ENCODE measurements at places on chromosomes 3 and 15.

- no peak for DNase-seq
Measured at GRCh38 chr3:44326515-44326914, 12.1 kb upstream of the TCAIM start.

DNA sequence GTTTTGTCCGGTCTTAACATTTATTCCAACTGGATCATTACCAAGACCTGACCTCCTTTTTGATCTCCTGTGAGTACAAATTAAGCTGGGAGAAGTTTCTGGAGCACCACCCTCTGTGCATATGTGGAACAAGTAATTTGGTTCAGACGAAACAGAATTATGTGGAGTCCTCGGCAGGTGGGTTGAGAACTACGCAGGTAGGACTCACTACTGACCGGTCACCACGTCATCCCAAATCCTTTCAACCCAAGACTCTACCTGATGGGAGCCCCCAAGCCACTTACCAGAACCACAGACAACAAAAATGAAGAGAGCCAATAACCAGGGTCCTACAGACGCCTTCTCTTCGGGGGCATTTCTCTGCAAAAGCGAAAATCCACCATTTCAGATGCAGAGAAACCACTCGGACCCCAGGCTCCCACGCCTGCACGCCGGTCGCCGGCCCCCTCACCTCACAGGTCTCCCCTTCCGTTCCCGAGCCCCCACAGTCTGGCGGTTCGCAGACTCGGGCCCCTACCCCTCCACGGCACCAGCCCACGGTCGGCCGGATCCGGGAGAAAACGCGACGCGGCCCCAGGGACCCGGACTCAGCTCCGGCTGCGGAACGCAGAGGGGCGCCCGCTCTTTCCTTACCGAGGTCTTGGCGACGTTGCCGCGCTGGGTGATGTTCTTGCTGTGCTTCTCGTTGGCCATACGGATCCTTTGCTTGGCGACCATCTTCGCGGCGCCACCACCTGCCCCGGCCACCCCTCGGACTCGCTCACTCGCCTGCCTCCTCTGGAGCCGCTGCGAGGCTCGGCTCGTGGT lies 674 bp downstream of the SERP1 start:
- peak; percentile 67 for DNase-seq

GRCh38 chr3:53711387-53711786 lies 134.8 kb downstream of the CHDH start:
- DNase-seq = peak; percentile 25

DNA sequence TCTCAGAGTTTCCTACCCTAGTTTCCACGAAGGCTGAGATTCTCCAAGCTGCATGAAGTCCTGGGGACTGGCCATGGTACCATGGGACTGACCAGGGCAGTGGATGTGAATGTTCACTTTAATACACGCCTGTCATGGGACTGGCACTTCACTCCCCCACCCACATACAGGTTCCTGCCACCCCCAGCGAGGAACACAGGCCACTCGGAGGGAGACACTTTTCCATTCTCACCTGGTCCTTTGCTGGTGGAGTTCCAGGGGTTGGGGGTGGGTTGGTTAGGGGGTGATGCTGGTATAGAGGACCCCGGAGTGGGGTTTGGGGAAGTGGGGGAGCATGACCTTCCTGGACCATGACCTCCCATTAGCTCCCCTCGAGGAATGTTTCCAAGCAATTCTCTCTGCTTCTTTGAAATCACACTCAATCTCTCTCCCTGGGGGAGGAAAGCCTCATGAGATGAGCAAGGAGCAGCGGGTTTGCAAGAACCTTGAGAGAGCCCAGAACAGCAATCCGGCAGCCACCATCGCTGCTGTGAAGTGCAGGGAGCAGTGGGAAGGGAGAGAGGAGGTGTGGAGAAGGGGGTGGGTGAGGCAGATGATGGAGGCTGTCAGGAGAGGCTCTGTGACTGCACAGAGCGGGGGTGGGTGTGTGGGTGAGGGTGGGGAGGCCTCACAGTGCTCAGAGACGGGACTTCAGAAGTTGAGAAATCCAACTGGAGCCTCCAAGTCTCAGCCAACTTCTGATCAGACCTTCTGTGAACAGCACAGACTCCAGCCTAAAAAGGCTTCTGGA lies 69.7 kb downstream of the ADCY5 start:
- DNase-seq = no peak

DNA sequence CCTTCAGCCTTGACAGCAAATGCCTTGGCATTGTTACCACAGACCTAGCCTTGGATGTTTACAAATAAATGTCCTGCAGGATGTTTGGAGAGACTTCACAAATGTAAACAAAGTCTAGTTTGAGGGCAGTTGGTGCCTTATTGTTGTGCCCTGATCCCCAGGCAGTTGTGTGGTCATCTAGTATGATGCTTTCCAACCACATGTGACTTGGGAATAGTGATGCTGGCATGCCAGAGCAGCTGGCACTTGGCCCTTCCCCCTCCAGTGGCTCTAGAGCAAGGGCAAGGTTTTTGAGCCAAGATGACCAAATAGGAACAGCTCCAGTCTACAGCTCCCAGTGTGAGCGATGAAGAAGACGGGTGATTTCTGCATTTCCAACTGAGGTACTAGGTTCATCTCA lies 258.2 kb downstream of the ADAMTS17 start:
- no peak for DNase-seq

GRCh38 chr3:11919390-11919789 lies 72.7 kb upstream of the TAMM41 start:
- DNase-seq = no peak

GRCh38 chr15:70279096-70279495 lies 181.4 kb upstream of the TLE3 start:
- DNase-seq = no peak
